Stimulated activated CD8-positive, alpha-beta memory T cell treated with anti-CD3 and anti-CD28 coated beads, Interleukin-15, amount 100 ng/mL, for 1 hour (primary cell): ENCODE measurements at places on chromosomes 16 and 17.

DNA sequence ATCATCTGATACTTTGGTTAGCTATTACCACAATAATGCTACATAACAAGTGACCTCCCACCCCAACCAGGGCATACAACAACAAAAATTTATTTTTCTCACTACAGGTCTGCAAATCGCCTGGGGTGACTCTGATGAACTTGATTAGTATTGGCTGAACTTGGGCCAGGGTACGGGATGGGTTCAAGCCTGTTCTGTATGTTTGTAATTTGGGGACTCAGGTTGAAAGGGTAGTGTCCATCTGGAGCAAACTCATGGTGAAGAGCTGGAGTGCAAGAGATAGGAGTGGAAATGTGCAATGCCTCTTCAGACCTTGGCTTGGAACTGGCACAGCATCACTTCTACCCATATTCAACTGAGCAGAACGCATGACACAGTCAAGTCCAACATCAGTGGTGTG lies 16.3 kb upstream of the NKD1 start:
- no peak for DNase-seq

- no peak for DNase-seq
Measured at GRCh38 chr16:65905331-65905730, 461.2 kb upstream of the CDH5 start.

DNA sequence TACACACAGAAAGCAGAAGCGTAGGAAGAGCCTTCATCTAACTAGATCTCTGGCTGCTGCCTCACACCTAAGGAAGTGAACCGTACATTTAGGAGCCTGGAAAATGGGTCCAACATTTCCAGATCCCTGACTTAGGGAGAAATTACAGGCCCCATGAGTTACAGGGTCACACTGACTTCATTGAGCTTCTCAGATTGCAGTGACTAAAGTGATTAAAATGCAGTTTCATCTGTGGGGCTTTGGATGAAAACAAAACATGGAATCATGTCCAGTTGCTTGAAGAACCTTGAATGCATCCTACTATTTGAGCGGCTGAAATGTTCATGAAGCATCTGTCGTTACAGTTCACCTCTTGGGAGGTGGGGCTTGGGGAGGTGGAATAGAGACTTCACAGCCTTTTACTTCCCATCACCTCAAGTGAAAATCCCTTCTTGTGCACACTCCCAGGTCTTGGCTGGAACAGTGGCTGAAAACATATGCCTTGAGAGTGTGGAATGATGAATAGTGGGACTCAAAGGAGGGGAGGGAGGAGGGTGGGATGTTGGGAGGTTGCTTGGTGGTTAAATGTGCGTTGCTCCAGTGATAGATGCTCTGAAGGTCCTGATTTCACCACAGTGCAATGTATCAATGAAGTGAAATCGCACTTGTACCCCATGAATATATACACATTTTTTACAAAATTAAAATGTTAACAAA lies 19.7 kb downstream of the TEKT3 start:
- DNase-seq = no peak

- no peak for DNase-seq
Measured at GRCh38 chr16:11250091-11250785, 5.8 kb downstream of the SOCS1 start.

- no peak for DNase-seq
Measured at GRCh38 chr16:89531821-89532526, 23.8 kb downstream of the SPG7 start.

GRCh38 chr17:789160-789840 lies 7.1 kb downstream of the MRM3 start:
- no peak for DNase-seq

DNA sequence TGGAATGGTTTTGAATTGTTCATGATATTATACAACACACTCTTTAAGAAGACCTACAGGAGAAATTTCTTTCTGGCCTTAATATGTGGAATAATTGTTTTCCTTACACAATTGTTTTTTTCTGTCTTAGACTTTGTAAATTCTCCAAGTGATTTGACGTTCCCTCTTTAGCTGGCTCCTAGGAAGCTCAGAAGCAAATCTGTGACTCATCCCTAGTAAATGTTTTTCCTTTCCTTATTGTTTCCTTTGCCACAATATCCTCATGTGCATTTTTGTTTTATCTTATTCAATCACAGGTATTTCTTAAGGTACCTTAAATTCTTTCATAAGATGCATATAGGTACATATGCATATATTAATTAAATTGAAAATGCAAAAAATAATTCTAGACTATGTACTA lies 13.5 kb downstream of the KIAA0753 start:
- DNase-seq = no peak

DNA sequence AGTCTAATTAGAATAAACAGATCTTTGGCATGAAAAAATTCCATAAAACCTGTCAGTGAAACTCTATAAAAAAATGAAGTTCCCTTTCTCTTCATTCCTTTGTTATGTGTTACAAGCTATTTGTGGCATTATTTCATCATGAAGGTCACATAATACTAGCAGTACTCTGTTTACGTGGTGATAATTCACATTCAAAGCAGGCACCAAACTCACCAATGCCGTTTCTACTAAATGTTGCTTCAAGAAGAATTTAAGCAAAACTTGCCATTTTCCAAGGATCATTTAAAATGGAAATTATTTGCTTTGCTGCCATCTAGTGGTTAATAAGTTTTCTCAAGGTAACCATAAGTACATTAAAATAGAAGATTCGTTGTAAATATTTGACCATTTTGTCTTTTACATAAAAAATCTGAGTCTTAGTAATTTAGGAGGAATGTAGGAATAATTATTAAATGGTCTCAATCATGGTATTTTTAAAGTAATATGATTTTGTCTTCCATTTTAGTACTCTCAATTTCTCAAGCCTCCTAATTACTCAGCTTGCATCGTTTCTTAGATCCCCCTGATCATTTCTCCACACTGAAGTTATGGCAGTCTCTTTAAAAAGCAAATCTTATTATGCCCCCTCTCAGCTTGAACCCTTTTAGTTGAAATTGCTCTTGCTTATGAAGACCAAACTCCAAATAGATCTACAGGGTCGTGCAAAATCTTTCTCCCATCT lies 80.8 kb downstream of the OMG start:
- DNase-seq = no peak

GRCh38 chr16:47258874-47259461 lies 115.2 kb upstream of the NETO2 start:
- no peak for DNase-seq

DNA sequence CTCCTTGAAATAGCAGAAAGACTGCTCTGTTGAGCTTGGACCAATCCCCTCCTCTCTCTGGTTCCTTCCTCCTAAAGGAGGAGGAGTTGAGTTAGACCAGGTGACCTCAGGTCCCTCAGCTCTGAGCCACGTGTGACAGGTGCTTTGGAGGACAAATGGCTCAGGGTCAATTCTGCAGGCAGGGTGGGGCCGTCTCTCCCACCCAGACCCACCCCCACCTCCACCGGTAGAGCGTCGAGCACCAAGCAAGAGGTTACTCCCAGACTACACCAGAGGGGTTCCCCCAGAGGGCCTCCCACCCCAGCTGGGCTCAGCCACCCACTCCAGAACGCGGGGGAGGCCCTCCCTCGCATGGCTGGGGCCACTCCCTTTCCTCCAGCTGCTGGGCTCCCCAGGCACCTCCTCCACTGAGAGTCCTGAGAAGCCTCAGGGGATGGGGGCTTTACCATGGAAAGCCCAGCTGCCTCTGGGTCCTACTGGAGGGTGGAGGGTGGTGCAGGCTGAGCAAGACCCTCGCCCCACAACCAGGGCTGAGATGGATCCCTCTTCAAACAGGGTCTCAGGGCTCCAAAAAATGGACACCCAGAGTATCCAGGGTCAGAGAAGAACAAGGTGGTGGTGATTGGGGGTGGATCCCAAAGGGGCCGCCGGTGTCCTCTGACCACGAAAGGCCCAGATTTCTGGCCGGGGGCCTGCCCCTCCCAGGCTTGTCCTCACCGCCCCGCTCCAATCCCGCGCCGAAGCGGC lies 7.6 kb downstream of the MYO1C start:
- DNase-seq = no peak

GRCh38 chr17:44354582-44355561 lies 8.8 kb downstream of the FAM171A2 start:
- peak; percentile 46 for DNase-seq

DNA sequence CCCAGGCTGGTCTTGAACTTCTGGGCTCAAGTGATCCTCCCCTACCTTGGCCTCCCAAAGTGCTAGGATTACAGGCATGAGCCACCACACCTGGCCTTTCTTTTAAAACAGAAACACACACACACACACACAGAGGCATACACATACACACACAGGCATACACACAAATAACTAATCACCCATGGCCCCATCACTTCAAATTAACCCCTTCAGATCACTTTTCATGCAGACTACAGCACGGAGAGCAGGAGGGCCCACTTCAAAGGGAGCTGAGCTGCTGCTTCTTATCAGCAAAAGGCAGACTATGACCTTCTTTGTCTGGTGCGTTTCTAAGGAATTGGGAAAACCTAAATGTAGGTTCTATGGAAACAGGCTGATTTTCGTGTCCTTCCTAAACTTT lies 1.9 kb downstream of the CLCN7 start:
- DNase-seq = no peak
